ENCODE measurements at places on chromosomes 16 and 17. TPM values are rescaled to one million over a fixed set of nuclear protein-coding genes. Genes with fewer than 3 reads are reported as not detected.

Gene NPIPA8
- not detected for total RNA-seq

Gene PAQR4
- 14.9 TPM for total RNA-seq

Gene MT1A
- total RNA-seq = 16.4 TPM

DNA sequence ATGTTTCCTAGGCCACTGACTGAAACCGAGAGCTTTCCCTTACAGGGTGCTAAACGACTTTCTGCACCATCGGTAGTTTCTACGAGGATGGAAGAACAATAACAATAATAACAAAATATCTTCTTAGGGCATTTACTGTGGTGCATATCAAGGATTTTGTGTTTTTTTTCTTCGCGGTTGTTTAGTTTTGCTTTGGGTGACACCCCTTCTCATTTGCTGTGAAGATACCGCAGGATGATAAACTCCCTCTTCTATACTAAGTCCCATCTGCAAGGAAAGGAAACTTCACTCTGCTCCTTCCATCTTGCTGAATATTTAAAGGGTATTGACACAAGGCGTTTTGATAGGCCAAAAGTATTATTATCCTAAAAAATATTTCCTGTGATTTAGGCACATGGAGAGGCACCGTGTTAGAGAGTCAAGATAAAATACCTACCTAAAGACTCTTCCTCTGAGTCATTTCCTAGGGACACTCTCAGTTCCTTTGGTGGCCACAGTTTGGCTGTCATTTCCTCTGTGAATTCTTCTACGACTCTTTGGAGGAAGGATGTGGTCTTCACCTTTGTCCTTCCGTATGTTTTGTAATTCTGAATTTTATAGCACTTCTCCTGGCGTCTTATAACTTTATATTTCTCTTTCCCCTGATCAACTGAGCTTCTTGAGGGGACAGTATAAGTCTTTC is 318.8 kb downstream of the CDH13 start:
- DNase-seq = peak; percentile 68

DNA sequence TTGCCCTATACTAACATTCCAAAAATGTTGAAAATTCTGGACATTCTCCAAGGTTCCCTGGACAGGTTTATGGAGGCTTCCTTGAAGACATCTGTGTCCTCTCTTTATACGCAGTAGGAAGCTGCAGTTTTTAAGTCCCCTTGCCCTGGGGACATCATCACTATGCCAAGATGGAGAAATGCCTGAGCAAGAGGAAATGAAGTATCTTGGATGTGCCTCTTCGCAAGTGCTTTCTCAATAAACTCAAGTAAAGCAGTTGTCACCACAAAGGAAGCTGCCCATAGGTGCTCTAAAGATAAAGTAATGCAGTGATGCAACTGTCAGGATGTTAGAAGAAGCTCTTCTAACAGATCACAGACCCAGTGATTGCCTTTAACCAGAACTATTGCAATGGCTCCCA is 71.0 kb downstream of the CDYL2 start:
- DNase-seq = no peak

GRCh38 chr17:74742153-74742515 is 5.1 kb downstream of the RAB37 start:
- DNase-seq = no peak

Gene KRTAP1-1
- total RNA-seq = not detected

GRCh38 chr16:50402298-50402895 is 33.6 kb upstream of the BRD7 start:
- no peak for DNase-seq

DNA sequence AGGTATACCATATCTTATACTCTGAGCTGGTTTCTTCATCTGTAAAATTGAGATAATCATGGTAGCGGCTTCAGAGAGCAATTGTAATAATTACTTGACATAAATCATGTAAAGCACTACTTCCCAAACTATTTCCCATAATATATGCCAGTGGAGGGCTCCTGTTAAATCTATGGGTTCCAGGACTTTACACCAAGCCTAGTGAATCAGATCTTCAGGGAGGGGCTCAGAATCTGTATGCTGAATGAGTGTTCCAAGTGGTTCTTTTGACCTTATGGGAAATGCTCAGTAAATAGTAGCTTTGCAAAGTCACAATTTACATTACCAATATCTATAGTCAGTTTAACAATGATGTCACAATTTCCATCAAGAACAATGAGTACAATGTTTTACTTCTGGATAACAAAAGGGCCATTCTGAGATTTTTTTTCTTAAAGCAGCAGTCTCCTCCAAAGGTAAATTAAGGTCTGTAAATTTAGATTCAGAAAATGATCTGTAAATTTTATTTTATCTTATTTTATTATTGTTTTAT is 50.9 kb upstream of the NLK start:
- DNase-seq = no peak

Gene CHST6
- total RNA-seq = 0.34 TPM

DNA sequence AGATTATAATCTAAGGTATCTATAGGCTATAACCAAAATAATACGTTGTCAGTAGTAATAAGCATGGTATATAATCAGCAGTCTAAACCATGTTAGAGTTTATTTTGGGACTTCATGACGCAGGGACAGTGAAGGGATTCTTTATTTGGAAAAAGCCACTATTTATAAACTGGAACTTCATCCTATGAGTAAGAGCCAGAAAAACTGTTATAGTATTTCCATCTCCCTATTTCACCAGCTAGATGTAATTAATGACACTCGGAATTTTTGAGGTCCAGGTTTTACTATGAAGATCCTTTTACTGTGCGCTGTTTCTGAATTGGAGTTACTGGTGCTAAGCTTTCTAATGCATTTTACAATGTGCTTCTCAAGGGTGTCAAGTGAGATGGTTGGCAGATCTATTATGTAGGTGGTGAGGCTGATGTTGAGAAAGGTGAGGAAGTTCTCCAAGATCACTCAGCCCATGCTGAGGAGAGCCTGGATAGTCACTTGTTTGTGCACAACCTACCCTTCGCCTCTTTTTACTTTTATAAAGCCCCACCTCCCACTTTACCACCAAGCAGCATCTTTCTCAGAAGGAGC is 149.3 kb downstream of the MSI2 start:
- no peak for DNase-seq

- no peak for DNase-seq
These were observed 998 bp upstream of the PRKCA start for GRCh38 chr17:66301367-66301863.

DNA sequence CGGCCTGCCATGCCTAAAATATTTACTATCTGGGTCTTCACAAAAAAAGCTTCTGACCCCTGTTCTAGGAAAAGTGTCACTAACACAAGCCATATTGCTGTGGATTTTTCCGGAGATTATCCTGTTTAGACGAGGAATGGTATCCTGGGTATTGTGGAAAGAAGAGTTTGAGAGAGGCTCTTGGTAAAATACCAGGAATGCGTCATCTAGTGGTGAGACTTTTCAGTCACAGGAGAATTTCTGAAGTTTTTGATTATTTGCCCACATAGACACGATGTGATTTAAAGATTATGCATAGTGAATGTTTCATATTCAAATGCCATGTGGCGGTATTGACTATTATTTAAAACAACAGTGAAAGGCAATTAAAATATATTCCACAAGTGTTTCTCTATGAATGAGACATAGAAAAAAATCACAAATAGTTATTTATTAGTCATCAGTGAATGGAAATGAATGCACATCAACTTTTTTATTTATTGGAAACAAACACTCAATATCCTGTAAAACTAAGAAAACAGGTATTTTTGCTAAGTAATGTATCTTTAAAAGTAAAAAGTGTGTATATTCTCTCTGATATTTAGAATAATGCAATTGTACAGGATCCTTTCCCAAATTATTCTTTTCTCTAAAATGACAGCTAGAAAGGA is 7.8 kb downstream of the KRT28 start:
- peak; percentile 9 for DNase-seq

Gene ABI3
- total RNA-seq = 26.2 TPM

DNA sequence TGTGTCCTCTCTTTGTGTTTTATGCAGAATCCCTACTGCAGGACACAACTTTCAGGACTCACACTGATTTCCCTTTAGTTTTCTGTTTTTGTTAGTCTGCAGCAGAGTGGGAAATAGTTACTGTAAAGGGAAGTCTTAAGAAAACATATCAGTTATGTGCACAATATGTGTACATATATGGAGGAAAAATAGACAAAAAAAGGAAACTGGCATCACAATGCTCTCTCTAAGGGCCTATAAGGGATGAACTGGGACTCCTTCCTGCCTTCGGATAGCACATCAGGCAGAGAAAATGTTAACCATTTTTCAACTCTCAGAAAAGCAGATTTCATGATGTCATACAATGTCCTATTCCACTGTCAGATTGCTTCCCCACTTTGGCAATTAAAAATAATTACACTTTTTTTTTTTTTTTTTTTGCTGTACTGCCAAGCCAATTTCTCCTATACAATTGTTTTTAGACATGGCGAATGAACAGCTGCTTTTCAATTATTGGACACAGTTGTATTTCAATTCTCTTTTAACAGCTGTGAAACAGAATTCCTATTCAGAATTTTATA is 112.5 kb upstream of the KCNJ16 start:
- no peak for DNase-seq

Gene CES3
- total RNA-seq = not detected

DNA sequence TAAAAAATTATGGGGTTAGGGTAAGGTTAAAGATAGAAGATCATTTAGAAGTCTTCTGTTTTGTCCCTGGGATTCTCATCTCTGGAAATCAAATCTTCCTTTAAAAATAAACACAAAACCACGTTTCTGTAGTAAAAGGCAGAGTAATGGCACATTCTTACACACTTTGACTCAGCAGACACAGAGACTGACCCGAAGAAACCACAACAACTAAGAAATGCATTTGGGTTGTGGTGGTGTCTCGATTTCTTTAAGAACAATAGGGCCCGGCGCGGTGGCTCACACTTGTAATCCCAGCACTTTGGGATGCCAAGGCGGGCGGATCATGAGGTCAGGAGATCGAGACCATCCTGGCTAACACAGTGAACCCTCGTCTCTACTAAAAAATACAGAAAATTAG is 54.9 kb upstream of the MYH10 start:
- DNase-seq = no peak

DNA sequence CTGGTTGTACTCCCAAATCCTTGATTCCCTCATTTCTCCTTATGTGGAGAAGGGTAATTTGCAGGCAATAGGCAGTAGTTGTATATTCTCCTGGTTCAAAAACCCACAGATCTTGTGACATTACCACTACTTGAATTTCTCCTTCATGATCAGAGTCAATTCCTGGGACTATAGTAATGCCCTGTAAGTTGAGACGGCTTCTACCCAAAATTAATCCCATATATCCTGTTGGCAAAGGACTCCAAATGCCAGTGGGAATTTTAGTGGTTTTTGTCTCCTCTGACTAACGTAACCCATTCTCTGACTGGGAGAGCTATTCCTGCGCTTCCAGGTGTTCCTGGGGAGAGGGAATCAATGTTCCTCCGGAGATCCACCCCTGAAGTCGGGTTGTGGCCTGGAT is 11.6 kb upstream of the ZNF689 start:
- no peak for DNase-seq

Gene CIITA
- total RNA-seq = 0.93 TPM

Gene SYT17
- total RNA-seq = 5.8 TPM

- DNase-seq = no peak
These were observed 31.0 kb downstream of the TBX21 start for GRCh38 chr17:47763913-47764582.

Gene CD79B
- total RNA-seq = 0.70 TPM

DNA sequence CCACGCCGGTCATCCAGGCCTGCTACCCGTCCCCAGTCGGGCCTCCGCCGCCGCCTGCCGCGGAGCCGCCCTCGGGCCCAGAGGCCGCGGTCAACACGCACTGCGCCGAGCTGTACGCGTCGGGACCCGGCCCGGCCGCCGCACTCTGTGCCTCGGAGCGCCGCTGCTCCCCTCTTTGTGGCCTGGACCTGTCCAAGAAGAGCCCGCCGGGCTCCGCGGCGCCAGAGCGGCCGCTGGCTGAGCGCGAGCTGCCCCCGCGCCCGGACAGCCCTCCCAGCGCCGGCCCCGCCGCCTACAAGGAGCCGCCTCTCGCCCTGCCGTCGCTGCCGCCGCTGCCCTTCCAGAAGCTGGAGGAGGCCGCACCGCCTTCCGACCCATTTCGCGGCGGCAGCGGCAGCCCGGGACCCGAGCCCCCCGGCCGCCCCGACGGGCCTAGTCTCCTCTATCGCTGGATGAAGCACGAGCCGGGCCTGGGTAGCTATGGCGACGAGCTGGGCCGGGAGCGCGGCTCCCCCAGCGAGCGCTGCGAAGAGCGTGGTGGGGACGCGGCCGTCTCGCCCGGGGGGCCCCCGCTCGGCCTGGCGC is 2.4 kb downstream of the HIC1 start:
- DNase-seq = no peak

- DNase-seq = no peak
These were observed 548 bp downstream of the HAGH start for GRCh38 chr16:1825864-1826690.

DNA sequence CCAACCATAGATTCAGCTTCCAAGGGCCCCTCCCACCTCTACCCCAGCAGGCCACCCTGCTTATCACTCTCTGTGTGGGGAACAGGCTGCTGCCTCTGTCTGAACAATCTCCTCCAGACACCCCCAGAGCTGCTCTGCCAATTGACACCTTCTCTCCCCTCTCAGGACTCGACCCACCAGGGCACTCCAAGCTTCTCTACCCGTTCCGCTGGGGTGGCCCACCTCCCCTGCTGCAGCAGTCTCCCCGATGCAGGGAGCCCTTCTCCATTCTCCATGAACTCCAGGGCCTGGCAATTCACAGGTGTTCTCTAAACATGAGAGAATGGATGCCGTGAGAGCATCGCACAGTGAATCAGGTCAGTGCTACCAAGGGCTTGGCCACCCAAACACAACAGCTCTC is 28.3 kb upstream of the FAAP100 start:
- no peak for DNase-seq

GRCh38 chr17:5047446-5047845 is 12.2 kb upstream of the SLC52A1 start:
- DNase-seq = no peak

DNA sequence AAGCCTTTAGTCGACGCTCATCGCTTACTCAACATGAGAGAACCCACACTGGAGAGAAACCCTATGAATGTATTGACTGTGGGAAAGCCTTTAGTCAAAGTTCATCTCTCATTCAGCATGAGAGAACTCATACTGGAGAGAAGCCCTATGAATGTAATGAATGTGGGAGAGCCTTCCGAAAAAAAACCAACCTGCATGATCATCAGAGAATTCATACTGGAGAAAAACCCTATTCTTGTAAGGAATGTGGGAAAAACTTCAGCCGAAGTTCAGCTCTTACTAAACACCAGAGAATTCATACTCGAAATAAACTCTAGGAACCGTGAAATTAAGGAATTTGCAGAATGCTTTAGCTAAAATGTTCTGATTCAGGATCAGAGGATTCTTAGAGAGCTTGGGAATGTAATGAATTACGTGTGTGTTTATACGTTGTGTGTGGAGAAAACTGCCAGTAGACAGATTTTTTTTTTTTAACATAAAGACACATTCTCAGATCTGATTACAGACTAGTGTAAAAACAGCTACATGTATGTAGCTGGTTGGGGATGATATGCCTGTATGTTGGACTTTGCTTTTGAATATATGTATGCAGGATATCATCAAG is 25.4 kb downstream of the ZFP90 start:
- DNase-seq = no peak

Gene MT1E
- total RNA-seq = 15.1 TPM

All from glomerular endothelial cell (primary cell).